Stomach (tissue), 19 donors: ENCODE measurements at places on chromosomes 6 and 20.
A peak's percentile ranks its signal among the peaks of the same experiment; 100 is the strongest.

- DNase-seq: no peak
Measured at GRCh38 chr6:4363656-4364055, 228.3 kb upstream of the ECI2 start.

- peak; percentile 35 for DNase-seq
Measured at GRCh38 chr6:134288538-134289203, 29.2 kb downstream of the SGK1 start.

- DNase-seq: no peak
Measured at GRCh38 chr6:142605922-142606485, 304.2 kb downstream of the ADGRG6 start.

- no peak for DNase-seq
Measured at GRCh38 chr20:2382833-2383232, 2.1 kb downstream of the TGM6 start.

DNA sequence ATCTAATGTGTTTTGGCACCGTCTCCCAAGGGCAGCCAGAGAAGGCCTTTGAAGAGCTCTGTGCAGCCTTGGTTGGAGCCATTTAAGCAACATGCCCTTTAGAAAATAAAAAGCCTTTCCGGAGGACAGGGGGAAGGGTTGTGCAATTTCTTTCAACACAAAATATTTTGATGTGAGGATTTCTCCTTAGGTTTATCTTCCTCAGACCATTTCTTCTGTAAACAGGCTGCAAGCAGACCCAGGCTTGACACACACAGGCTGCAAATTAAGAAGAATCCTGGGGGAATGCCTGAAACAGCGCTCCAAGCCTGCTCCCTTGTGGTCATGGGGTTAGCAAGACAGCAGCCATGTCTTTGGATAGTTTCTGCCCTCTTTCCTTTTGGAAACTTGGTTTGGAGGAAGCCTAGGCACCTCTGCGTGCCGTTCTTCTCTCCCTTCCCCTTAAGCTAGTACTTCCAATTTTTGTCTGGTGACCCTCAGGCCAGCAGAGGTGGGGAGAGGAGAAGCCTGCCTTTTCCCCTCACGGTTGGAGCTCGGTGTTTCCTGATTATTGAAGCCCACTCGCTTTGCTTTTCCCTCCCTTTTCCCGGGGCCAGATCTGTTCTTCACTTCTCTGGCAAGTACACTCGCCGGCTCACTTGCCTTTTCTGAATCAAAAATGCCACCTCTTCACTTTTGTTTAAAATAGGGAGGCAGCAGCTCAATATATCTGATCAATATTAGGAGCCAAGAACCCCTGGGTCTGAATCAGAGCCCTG lies 39.6 kb upstream of the NOX3 start:
- no peak for DNase-seq

- DNase-seq: peak; percentile 40
Measured at GRCh38 chr6:167079853-167080297, 43.0 kb upstream of the CCR6 start.

DNA sequence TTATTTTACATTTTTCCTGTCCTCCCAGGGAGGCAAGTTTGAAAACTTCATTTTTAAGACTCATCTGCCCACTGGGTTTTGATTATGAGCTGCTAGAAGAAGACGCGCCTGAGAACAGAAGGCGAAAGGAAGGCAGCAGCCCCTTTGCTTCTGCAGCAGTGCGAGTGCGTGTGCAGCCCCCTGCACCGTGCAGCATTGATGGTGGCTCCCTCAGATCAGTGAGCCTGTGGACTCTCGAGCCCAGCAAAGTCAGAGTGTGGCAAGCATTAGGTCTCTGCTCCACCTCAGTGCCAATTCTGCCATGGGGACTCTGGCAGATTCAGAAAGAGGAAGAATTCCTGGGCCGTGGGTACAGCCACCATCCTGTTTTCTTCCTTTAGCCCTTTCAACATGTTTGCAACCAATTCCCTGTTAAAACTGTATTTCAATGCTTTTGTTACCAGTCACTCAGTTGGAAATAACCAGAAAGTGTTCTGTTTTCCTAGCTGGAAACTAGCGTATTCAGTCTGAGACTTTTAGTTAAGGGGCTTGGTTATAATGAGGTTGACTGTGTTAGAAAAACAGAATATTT lies 134.8 kb upstream of the OGFRL1 start:
- DNase-seq: no peak

- peak; percentile 48 for DNase-seq
Measured at GRCh38 chr6:151087861-151088598, 151.7 kb upstream of the AKAP12 start.

GRCh38 chr6:11722805-11723631 lies 55.6 kb downstream of the ADTRP start:
- no peak for DNase-seq

DNA sequence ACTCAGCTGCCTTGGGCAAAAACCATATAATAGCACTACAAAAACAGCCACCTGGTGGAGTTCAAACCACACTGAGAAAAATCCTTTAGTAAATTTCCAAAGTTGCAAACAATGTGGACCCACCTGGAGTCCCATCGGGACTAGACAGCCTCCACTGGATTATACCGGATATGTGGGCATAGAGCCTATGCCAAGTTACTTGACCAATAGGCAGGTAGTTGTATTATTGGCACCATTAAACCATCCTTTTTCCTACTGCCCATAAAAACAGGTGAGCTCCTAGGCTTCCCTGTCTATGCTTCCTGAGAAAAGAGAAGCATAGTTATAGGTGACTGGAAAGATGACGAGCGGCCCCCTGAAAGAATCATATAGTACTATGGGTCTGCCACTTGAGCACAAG lies 51.7 kb upstream of the ADGRF4 start:
- no peak for DNase-seq

DNA sequence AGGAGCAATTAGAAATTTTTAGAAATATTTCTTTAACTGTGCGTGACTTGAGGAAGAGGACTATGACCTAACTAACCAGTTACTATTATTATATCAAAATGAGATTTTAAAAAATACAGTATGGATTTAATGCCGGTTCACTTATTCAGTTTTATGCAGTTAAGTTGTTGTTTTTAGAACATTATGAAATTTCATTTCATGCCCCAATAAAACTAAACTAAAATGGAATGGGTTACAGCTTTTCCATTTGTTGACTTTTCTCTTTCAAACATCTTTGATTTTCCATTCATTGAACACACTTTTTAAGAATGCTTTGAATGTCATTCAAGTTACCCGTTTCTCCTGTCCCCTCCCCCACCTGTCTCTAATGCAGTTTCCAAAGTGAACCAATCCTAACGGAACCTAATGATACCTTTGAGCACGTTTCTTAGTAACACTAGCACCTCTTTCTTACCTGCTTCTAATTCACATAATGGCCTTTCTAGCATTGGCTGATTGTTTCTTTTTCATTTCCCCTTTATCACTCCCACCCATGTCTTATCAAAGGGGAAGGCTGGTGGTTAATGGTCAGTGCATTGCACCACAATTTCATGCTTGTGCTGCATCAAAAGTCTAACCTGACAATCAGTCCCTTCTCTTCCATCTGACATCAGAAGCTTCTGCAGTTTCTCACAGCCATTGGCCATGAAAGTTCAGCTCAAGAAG lies 262.2 kb upstream of the TAB2 start:
- DNase-seq: no peak

- DNase-seq: peak; percentile 11
Measured at GRCh38 chr20:23161244-23161891, 75.2 kb upstream of the CD93 start.

- DNase-seq: no peak
Measured at GRCh38 chr6:170091639-170092579, 199.0 kb downstream of the DLL1 start.

GRCh38 chr20:44415833-44416715 lies 59.6 kb upstream of the TTPAL start:
- no peak for DNase-seq

- DNase-seq: no peak
Measured at GRCh38 chr6:21604081-21604480, 10.5 kb downstream of the SOX4 start.

- no peak for DNase-seq
Measured at GRCh38 chr20:63699466-63700198, 3.2 kb downstream of the TNFRSF6B start.

- no peak for DNase-seq
Measured at GRCh38 chr20:23013429-23013828, 21.7 kb upstream of the SSTR4 start.

- no peak for DNase-seq
Measured at GRCh38 chr6:108293527-108294296, 1.1 kb upstream of the AFG1L start.

DNA sequence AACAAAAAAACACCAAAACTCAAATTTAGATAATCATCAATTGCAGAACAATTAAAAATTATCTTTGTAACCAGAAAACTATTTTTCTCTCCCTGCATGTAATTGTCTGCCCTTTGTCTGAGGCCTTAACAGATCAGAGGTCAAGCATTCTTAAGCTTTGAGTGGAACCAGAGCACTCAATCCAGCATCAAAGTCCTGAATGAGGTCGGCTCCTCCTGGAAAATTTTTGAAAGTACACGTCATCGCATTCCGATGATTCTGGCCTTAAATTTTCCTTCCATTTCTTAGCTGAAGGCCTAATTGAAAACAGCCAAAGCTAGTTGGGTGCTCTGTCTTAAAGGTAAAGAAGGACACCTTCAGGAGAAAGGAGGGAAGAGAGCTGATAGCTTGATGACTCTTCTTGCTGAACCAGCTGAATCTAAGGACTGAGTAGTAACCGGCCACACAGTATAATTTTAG lies 510.2 kb upstream of the SULF2 start:
- peak; percentile 86 for DNase-seq

GRCh38 chr20:32709632-32710121 lies 33.6 kb downstream of the COMMD7 start:
- no peak for DNase-seq

DNA sequence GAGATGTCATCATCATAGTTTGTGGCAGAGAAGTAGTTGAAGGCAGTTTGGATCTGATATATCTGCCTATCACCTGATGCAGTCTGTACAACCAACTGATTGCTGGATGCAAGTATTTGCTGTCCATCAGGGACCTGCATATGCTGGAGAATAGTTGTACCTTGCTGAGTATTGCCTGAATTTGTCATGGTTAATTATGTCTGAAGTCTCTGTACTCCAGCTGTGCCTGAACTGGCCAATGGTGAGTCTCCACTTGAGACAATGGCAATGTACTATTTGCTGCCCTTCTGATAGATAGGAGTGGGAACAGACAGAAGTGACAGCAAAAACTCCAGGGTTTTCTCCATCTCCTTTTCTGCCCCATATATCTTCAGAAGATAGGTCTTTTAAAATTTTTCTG lies 531.5 kb downstream of the EPHA7 start:
- no peak for DNase-seq

GRCh38 chr6:166307082-166308032 lies 835 bp downstream of the PRR18 start:
- peak; percentile 62 for DNase-seq

GRCh38 chr6:29748391-29749307 lies 25.4 kb downstream of the HLA-F start:
- peak; percentile 93 for DNase-seq

- no peak for DNase-seq
Measured at GRCh38 chr20:38673261-38673660, 51.0 kb upstream of the SLC32A1 start.

GRCh38 chr6:39221779-39222641 lies 7.3 kb downstream of the KCNK5 start:
- DNase-seq: no peak

DNA sequence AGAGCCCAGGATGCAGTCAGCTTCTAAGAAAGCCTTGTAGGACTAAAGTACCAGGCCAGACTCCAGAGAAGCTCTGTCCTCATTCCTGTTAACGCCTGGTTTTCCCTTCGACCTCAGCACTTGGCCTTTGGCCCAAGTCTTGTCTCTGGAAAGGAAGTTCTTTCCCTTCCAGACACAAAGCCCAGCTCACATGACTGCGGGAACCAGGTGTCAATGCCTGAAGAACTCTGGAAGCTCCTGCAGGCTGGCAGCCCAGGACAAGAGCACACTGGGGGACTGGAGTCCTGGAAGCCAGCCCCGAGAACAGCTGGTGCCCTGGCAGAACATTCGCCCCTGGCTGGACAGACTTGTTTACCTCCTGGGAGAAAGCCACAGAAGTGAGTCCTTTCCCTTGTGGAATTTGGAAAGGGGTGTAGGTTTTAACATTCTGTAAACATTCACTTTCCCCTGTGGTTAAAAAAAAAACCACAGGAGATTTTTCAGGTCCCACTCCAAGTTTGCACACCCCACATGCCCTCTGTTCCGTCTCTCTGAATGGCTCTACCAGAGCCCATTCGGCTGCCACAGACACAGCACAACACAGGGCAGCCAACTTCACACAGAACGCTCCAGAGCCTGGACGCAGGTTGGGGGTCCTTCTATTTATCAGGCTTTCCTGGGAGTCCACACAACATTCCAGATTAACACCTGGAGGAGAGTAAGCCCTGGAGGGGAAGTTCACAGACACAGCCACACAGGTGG lies 18.1 kb downstream of the ACSS1 start:
- DNase-seq: peak; percentile 93

GRCh38 chr20:57619051-57619831 lies 985 bp downstream of the ZBP1 start:
- peak; percentile 38 for DNase-seq

DNA sequence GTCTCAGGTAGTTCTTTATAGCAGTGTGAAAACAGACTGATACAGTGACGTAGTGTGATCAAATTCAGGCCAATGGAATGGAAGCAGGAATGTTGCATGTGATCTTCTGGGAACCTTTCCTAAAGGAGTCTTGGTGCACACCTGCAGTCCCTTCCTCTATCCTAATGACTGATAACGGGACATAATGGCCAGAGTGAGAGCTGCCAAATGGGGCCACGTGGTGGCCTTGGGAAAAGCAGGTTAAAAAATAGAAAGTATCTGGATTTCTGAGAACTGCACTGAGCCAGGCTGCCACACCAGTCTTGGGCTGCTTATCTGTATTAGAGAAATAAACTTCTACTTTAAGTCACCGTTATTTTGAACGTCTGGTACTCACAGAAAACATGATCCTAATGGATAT lies 51.9 kb downstream of the MEP1A start:
- DNase-seq: no peak

DNA sequence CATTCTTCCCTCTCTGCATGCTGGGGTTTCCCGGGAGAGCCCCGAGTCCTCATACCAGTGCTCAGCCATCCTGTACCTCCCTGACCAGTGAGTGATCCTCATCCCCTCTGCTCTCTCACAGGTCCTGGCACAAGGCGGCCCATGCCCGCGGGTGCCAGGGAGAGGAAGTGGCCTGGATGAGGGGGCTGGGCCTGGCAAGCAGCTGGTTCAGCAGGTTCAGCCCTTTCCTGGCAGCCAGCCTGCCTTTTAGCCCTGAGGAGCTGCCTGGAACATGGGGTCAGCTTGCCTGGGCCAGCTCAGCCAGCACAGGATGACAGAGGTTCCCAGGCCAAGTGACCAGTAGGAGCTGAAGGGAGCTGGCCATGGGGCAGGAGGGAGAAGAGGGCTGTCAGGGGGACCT lies 10.9 kb downstream of the MOCS1 start:
- peak; percentile 89 for DNase-seq

- peak; percentile 92 for DNase-seq
Measured at GRCh38 chr6:56851541-56852259, 103.2 kb upstream of the BEND6 start.

GRCh38 chr20:62133864-62134263 lies 9.3 kb downstream of the PSMA7 start:
- DNase-seq: no peak

- peak; percentile 13 for DNase-seq
Measured at GRCh38 chr6:87729965-87730719, 28.1 kb upstream of the AKIRIN2 start.

- peak; percentile 36 for DNase-seq
Measured at GRCh38 chr6:43575105-43575771, 600 bp downstream of the XPO5 start.

- no peak for DNase-seq
Measured at GRCh38 chr6:158769234-158769770, 49.9 kb downstream of the EZR start.
